NCI-H2081 treated with DMSO at 0.1 percent for 48 hours (cell line): ENCODE measurements at places on chromosomes 3 and 15.

- DNase-seq, result no peak
These were observed 2.1 kb upstream of the ACKR4 start for GRCh38 chr3:132595014-132595413.

GRCh38 chr3:146110161-146110560 lies 50.8 kb downstream of the PLOD2 start:
- DNase-seq, result no peak

DNA sequence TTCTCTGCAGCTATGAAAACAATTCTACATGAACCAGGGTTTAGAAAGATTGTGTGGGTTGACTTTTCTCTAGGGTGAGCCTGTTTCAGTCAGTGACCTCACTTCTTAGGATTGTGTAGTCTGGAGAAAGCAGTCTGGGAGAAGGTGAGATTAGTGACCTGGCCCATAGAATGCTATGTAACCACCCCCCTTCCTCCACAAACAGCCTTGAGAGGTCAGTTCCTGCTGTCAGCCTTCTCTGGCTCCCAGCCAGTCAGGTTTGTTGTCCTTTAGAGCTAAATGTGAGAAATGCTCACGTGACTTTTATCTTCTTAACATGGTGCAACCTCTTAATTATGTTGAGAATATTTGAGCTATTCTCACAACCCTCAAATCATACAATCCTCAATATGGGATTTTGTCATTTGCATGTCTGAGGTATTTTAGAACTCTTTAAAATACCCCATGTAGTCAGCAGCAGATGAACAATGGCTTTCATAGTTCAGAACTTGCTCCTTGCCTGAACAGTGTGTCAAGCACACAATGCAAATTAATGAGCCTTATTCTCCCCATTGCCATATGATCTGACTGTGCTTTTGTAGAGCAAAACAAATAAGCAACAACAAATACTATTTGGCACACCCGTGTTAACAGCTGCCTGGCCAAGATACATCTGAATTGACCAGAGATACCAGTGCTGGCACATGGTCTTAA lies 311.6 kb downstream of the CNTN6 start:
- DNase-seq, result no peak

- DNase-seq, result no peak
These were observed 181.6 kb downstream of the ABHD5 start for GRCh38 chr3:43872301-43872700.

DNA sequence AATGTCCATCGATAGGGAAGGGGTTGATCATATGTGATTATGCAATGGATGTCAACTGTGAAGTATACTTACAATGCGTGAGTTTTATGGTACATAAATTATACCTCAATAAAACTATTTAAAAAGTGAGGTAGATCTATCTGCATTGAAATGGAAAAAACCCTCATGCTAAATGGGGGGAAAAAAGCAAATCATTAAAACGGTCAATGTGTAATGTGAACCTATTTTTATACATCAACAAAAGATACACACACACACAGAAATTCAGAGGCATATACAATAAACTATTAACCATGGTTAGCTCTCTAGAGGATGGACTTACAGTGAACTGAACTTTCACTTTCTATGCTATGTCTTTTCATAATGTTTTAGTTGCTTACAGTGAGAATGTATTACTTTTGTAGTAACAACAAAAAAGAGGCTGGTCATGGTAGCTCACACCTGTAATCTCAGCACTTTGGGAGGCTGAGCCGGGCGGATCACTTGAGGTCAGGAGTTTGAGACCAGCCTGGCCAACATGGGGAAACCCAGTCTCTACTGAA lies 23.1 kb downstream of the STIMATE start:
- no peak for DNase-seq

GRCh38 chr3:105323274-105323599 lies 43.5 kb upstream of the ALCAM start:
- DNase-seq, result no peak

- no peak for DNase-seq
These were observed 777 bp upstream of the EIF4A2 start for GRCh38 chr3:186782542-186783057.

DNA sequence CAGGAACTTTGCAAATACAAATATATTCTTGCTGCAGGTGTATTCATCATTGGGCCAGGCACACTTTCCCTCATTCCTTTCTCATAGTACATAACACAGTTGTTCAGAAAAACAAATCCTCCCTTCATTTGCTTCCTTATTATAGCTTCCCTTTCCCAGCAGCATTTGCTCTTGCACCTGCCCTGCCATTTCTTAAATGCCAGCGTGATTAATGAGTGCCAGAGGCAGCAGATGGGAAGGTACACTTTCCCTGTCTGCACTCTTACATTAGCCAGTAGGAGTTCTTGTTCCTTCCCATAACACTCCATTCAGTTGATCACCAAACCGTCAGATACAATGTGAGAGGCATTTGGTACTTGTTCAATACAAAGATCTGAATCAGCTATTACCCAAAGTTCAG lies 128.5 kb upstream of the GAP43 start:
- no peak for DNase-seq

- DNase-seq, result no peak
These were observed 248.5 kb downstream of the ZMAT3 start for GRCh38 chr3:178823150-178823549.

GRCh38 chr3:59456852-59457485 lies 407.1 kb upstream of the CFAP20DC start:
- DNase-seq, result no peak

- no peak for DNase-seq
These were observed 61.4 kb upstream of the NSMCE3 start for GRCh38 chr15:29331071-29331470.

GRCh38 chr3:46866720-46867549 lies 3.7 kb upstream of the MYL3 start:
- no peak for DNase-seq

DNA sequence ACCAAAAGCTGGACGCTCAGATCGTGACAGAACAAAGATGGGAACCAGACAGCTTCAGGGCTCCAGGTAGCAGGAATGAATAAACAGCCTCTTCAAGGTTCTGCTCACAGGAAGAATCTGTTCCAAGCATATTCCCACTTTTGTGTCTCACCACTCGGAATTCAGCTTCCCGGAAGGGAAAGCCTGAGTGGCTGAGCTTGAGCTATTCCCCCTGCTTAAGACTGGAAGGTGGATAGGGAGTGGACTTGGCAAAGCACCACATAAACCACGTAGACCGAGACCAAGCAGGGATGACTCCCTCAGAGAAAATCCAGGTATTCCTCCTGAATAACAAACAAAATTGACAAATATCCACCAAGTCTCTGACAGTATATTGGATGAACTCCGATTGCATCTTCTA lies 180.2 kb upstream of the NR2F2 start:
- DNase-seq, result no peak

DNA sequence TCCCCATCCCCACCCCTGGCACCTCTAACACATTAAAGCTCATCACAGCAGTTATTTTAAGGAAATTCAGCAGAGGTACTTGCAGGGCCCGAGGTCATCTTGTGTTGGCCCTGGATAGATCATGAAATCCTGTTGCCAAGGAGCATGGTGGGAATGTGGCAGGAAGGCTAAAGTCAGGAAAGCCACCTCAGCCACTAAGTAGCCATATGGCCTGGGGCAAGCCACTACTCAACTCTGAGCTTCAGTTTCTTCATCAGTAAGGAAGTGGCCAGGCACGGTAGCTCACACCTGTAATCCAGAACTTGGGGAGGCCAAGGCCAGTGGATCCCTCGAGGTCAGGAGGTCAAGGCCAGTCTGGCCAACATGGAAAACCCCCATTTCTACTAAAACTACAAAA lies 55.9 kb downstream of the LIPC start:
- DNase-seq, result no peak

DNA sequence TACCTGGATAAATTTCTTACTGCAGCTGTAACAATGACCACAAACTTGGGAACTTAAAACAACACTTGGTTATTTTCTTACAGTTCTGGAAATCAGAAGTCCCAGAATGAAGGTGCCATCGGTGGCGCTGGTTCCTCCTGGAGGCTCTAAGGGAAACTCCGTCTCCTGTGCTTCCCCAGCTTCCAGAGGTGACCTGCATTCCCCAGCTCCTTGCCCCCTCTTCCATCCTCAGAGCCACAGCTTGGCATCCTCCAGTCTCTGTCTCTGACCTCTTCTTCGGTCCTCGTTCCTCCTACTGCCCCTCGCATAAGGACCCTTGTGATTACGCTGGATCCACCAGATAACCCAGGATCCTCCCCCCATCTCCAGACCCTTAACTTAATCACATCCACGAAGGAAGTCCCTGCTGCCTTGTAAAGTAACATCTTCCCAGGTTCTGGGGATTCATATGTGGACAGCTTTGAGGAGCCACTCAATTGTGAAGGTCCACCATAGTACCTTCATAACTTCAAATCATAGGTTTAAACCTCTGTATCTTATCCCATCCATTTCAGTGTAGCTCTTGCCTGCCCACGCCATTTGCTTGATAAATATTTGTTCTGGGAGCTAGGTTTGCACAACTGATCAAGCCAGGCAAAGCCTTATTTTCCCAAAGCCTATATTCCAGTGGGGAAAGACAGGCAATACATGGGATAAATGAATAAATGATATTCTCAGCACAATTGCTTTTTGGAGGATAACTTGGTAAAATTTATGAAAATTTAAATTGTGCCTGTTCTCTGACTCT lies 34.8 kb downstream of the KLF15 start:
- no peak for DNase-seq

DNA sequence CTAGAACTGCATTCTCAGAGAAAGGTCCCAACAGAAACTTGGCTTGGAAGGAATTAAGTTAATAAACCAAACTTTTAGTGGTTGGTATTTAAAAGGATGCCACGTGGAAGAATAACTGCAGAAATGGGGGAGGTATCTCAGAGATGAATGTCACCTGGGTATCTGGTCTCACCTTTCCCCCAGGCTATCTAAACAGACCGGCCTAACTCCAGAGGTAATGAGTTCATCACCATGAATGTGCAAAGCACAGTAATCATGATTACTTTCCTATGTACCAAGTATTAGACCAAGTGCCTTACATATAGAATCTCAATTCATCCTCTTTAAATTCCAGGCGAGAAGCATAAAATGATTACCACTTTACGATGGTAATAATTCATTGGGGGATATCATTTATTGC lies 80.8 kb downstream of the FBN1 start:
- no peak for DNase-seq

- no peak for DNase-seq
These were observed 103.0 kb upstream of the HES1 start for GRCh38 chr3:194032828-194033435.

- DNase-seq, result no peak
These were observed 4.8 kb downstream of the GNB4 start for GRCh38 chr3:179446501-179446900.

DNA sequence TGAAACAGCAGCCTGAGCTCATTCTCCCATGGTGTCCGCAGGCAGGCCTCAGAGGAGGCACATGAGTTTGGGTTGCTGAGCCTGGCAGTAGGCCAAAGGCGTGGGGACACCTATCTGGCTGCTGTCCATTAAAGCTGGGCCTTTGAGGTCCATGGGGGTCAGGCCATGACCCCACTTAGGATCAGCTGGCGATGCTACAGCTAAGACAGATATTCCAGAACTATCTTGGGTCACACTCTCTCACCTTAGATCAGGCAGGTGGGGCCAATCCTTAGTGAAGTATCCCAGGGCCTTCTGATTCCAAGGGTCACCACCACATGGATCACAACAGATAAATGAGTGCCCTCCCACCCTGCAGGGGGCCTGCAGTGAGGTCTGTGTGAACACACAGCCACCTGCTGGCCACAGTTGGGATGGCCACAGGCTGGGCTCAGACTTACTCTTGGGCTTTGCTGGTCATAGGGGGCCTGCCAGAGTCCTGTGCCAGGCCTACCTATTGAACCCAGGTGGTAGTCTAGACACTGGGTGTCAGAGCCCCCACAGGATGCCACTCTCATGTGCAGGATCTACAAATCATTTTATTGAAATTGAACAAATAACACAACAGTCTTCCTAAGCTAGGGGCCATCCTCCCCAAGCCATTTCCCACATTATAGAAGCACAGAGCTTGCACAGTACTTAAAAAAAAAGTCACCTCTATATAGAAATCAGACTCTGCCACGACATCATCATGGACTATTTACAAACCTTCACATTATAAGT lies 2.0 kb upstream of the HYAL2 start:
- no peak for DNase-seq

GRCh38 chr15:78047761-78048627 lies 29.5 kb downstream of the TBC1D2B start:
- no peak for DNase-seq

- no peak for DNase-seq
These were observed 55.1 kb upstream of the ZBTB38 start for GRCh38 chr3:141313093-141313683.

GRCh38 chr3:141243271-141243707 lies 11.7 kb downstream of the PXYLP1 start:
- no peak for DNase-seq

GRCh38 chr3:9117220-9117619 lies 132.2 kb downstream of the SRGAP3 start:
- DNase-seq, result no peak

- no peak for DNase-seq
These were observed 66.4 kb downstream of the SRGAP3 start for GRCh38 chr3:9183011-9183410.

DNA sequence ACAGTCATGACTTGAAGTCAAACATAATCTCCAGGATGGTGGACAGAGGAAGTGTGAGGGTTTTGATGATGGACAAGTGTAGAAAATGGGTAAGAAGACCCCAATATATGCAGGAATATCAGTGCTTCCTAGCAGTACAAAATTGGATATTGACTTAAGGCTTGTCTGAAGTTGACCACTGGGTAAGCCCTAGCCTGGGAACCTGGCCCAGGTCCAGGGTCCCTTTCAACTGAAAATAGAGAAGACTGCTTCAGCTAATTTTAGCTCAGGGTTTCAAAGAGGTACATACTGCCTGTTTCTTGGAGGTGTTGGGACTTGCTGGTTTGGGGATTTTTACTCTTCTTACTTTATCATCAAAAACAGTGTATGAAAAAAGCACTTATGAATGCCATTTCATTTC lies 4.7 kb downstream of the NR1D2 start:
- DNase-seq, result no peak

- no peak for DNase-seq
These were observed 62.2 kb upstream of the AKAP13 start for GRCh38 chr15:85318048-85318731.

DNA sequence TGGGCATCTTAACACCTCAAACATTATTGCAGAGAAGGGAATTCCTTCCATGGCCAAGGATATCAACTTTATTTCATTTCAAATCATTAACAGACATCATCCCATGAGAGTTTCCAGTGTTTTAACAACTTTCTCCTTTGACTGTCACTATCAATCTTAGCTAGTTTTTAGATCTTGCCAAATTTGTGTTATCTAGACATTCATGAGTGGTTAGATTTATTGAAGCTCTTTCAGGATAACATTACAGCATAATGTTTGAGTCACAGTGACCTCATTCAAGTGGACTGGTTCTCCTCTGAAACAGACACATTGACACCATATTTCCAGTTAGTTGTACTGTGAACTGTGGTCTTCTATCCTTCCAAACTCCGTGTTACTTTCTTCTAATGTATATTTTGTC lies 8.6 kb upstream of the TNFAIP8L3 start:
- DNase-seq, result no peak

DNA sequence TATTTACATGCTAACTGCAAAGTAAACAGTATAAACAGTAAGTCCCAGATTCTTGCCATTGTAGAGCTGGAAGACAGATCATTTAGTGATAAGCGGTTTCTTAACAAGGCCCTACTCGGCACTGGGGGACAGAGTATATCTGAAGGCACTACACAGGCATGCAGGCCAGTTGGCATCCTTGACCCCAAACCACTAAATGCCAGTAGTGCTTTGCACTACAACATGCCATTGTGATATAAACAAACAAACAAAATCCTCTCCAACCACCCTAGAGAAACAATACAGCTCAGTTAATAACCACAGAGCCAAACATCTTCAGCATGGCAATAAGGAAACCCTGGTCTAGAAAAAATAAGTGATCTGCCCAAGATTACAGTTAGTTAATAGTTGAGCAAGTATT lies 5.3 kb downstream of the AQR start:
- no peak for DNase-seq
